Heart left ventricle (tissue), 16 donors: ENCODE measurements at places on chromosomes 16 and 17. TPM values are rescaled to one million over a fixed set of nuclear protein-coding genes. Genes with fewer than 3 reads are reported as not detected.
A peak's percentile ranks its signal among the peaks of the same experiment; 100 is the strongest.

TBC1D24 gene
- polyA plus RNA-seq = 6.7 TPM

PROCA1 gene
- 2.6 TPM for polyA plus RNA-seq

GRCh38 chr16:85332175-85332574 lies 219.9 kb upstream of the CIBAR2 start:
- DNase-seq = no peak

DNA sequence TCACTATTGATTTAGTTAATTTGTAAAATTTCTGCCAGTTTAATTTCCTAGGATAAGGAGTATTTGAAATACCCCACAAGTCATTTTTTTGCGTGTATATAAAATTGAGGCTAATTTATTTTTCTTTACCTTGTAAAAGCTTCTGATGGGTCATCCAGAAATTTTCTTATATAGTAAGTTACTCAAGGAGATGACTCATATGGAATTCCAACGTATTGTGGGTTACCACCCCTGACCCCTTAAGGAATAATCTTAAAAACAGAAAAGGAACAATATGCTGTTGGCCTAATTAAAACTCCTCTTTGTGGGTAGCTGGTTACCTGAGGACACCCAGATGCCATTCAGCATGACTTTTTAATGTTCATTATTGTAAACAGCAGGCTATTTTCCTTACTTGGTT lies 13.6 kb downstream of the HEATR6 start:
- no peak for DNase-seq

DNA sequence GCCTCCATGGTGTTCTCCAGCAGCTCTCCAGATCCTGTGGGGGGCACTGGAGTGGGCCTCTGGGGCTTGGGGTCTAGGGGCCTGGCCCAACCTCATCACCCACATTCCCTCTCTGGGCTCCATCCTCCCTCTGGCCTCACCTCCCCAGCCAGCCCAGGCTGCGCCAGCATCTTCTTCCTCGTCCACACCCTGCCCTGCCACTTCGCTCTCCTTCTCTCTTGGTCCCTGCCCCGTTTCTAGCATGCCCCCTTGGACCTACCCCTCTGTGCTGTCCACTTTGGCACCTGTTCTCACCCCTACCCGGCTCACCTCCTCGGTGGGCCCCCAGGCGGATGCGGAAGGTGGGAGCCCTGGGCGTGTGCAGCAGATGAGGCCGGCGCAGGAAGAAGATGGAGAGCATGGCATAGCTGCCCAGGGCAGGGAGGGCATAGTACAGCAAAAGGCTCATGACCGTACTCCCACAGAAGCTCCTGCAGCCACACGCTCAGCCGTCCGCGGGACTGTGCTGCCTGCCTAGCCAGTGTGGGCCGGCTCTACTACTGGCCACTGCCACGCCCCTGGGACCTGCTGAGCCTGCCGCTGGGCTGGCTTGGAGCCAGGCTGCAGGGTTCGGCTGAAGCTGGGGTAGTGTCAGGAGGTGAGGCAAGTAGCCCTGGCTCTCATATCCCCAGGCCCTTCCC lies at the start of gene GDPD3:
TSS of gene GDPD3 (minus strand) at position 507 of the 680 bp plus-strand sequence. CDS start at position 448, 59 bp downstream.
- DNase-seq = peak; percentile 67

- DNase-seq = no peak
Observed at GRCh38 chr16:85564277-85565051, 48.7 kb upstream of the GSE1 start.

- DNase-seq = no peak
Observed at GRCh38 chr16:31713945-31714902, 159.4 kb upstream of the ZNF267 start.

GRCh38 chr17:17341452-17341851 lies 38.3 kb downstream of the NT5M start:
- no peak for DNase-seq
